ENCODE measurements at places on chromosomes 4 and X. TPM values are rescaled to one million over a fixed set of nuclear protein-coding genes. Genes with fewer than 3 reads are reported as not detected.

XKRX gene
- 0.14 TPM for total RNA-seq

MAGEB16 gene
- total RNA-seq, result not detected

NEIL3 gene
- total RNA-seq, result 23.2 TPM

CSN1S1 gene
- total RNA-seq, result not detected

GPR82 gene
- total RNA-seq, result 1.1 TPM

ABLIM2 gene
- 2.5 TPM for total RNA-seq

CFP gene
- total RNA-seq, result 14.1 TPM

UGT2B11 gene
- not detected for total RNA-seq

UGT2B17 gene
- not detected for total RNA-seq

FOXR2 gene
- total RNA-seq, result not detected

MAGEA2B gene
- total RNA-seq, result not detected

NXF2B gene
- not detected for total RNA-seq

CXorf49 gene
- total RNA-seq, result not detected

CASP3 gene
- 49.8 TPM for total RNA-seq

RHOXF2B gene
- not detected for total RNA-seq

PDGFRA gene
- total RNA-seq, result not detected

RAI2 gene
- not detected for total RNA-seq

KIAA1210 gene
- total RNA-seq, result not detected

TRIM61 gene
- 3.1 TPM for total RNA-seq

ARHGEF9 gene
- total RNA-seq, result 32.3 TPM

CXCL1 gene
- total RNA-seq, result not detected

GLRA2 gene
- not detected for total RNA-seq

NSUN7 gene
- total RNA-seq, result 0.34 TPM

G6PD gene
- 89.2 TPM for total RNA-seq

MECP2 gene
- 81.9 TPM for total RNA-seq

KLF3 gene
- 37.8 TPM for total RNA-seq

F8A3 gene
- total RNA-seq, result 11.8 TPM

ADH1A gene
- total RNA-seq, result not detected

PITX2 gene
- total RNA-seq, result not detected

SORBS2 gene
- total RNA-seq, result not detected

BDH2 gene
- 22.2 TPM for total RNA-seq

MTTP gene
- total RNA-seq, result 0.64 TPM

TXK gene
- total RNA-seq, result 65.8 TPM

SCD5 gene
- total RNA-seq, result 6.9 TPM
